ENCODE measurements at places on chromosomes 7 and 10. TPM values are rescaled to one million over a fixed set of nuclear protein-coding genes. Genes with fewer than 3 reads are reported as not detected.

- peaks cover 4% of the 10 kb centered on the region for H3K27me3 ChIP-seq
- no peaks in the 10 kb centered on the region for H3K36me3 ChIP-seq
Observed at GRCh38 chr10:30591249-30591670, 38.3 kb downstream of the LYZL2 start.

- peaks cover 13% of the 10 kb centered on the region for H3K4me1 ChIP-seq
- no peak overlapping the region for H3K27ac ChIP-seq
- peak overlapping the region; percentile 17 for H3K4me3 ChIP-seq
Observed at GRCh38 chr7:44608916-44609648, 2.7 kb downstream of the OGDH start.

GRCh38 chr7:23290993-23291392 is 8.1 kb upstream of the MALSU1 start:
- peaks cover 4% of the 10 kb centered on the region for H3K4me1 ChIP-seq
- no peaks in the 10 kb centered on the region for H3K36me3 ChIP-seq
- no peak for DNase-seq

GRCh38 chr7:114657279-114657678 is 242.7 kb downstream of the FOXP2 start:
- no peaks in the 10 kb centered on the region for H3K36me3 ChIP-seq
- no peak for DNase-seq
- H3K27me3 ChIP-seq = no peaks in the 10 kb centered on the region
- no peak overlapping the region for H3K27ac ChIP-seq
- H3K4me1 ChIP-seq = peaks cover 14% of the 10 kb centered on the region

GRCh38 chr10:71316786-71317160 is 2.3 kb upstream of the SLC29A3 start:
- peaks cover 8% of the 10 kb centered on the region for H3K27me3 ChIP-seq
- H3K4me3 ChIP-seq = no peak overlapping the region
- H3K36me3 ChIP-seq = no peaks in the 10 kb centered on the region
- H3K27ac ChIP-seq = no peak overlapping the region
- DNase-seq = no peak

Gene MYH16
- total RNA-seq = not detected

Gene AZGP1
- total RNA-seq = not detected
